Activated naive CD4-positive, alpha-beta T cell (primary cell): ENCODE measurements at places on chromosomes 3 and 15.
A peak's percentile ranks its signal among the peaks of the same experiment; 100 is the strongest.

GRCh38 chr15:69679623-69680228, 227.1 kb downstream of the RPLP1 start:
- DNase-seq, result no peak

DNA sequence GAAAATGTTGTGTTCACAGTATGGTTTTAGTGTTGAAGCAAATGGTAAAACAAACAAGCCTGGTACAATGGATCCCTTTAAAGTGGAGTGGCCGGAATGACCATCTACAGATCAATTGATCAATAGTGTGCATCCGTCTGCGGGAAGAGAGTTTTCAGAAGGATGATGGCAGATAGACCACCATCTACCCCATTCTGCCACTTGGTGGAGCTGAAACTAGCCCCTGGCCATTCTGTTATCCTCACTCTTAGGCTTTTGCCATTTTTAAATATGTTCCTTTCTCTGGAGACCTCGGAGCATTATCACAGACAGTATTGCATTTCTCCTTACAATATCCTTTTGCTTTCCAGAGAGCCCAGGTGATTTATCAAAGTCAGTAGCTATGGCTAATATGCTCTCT, 258.9 kb upstream of the CFAP20DC start:
- DNase-seq, result no peak

- no peak for DNase-seq
Measured at GRCh38 chr15:87947560-87947959, 309.0 kb downstream of the NTRK3 start.

DNA sequence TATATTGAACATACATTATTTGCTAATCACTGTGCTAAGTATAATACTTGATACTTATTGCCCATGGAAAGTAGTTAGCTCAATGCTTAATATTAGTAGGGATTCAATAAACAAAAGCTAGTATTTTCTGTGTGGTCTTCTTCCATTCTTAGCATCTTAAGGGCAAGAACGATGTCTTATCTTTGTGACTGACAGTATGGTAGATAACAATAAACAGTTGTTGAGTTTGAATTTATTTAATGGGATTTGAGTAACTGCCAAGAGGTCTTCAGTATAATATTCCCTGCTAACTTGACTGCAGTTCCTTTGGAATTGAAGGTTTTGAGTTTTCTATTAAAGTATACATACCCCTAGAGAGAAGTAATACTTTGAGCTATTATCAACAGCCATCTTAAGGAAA, 70.1 kb downstream of the ZNF609 start:
- no peak for DNase-seq

- no peak for DNase-seq
Measured at GRCh38 chr3:193899001-193899400, 236.9 kb upstream of the HES1 start.

DNA sequence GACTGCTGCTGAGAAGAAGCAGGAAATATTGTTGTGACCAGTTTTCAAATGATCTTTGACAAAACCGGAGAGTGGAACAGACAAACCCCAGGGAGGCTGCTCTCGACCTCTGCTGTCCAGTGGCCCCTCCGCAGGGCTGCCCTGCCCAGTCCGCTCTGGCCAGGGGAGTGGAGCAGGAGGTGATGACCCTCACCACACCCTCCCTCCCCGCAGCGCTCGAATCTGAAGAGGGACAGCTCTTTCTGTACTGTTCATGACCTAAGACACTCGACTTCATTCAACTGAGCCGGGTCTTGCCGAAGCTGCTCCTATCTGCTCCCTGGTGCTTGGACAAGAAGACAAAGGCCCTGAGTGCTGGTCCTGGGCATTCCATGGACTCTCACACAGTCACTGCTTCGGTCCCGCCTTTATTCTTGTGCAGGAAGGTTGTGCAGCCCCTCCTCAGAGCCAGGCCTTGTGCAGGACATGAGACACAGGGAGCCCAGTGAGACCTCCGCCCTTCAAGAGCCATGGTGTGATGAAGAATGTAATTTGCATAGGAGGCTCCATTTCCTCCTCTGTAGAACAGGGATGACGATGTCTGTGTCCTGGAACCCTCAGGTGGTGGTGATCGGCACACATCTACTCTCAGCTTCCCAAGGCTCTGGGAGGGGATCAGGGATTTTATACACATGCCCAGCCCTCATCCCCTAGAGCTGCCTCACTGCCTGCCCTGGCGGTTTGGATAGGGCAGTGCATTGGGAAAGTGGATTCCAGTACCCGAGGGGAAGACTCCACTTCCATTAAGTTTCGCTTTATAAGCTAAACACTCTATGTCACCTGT, 97.1 kb upstream of the PRR20G start:
- DNase-seq, result no peak

DNA sequence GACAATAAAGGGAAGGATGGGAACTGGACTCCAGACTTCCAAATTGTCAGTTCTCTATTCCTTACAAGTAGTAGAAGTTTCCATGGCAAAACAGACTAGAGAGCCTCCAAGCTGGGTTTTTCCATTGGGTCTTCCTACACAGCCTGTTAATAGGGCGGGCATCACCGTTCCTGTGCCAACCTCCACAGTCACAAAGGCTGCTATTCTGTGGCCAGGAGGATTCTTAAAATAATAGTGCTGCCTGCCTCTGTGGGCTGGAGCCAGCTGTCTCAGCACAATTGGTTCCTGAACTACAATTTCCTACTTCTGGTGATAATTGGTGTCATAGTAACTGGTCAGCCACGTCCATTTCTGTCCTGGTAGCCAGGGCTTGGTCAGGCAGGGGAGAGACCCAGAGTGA, 38.6 kb downstream of the LYZL4 start:
- DNase-seq, result no peak

DNA sequence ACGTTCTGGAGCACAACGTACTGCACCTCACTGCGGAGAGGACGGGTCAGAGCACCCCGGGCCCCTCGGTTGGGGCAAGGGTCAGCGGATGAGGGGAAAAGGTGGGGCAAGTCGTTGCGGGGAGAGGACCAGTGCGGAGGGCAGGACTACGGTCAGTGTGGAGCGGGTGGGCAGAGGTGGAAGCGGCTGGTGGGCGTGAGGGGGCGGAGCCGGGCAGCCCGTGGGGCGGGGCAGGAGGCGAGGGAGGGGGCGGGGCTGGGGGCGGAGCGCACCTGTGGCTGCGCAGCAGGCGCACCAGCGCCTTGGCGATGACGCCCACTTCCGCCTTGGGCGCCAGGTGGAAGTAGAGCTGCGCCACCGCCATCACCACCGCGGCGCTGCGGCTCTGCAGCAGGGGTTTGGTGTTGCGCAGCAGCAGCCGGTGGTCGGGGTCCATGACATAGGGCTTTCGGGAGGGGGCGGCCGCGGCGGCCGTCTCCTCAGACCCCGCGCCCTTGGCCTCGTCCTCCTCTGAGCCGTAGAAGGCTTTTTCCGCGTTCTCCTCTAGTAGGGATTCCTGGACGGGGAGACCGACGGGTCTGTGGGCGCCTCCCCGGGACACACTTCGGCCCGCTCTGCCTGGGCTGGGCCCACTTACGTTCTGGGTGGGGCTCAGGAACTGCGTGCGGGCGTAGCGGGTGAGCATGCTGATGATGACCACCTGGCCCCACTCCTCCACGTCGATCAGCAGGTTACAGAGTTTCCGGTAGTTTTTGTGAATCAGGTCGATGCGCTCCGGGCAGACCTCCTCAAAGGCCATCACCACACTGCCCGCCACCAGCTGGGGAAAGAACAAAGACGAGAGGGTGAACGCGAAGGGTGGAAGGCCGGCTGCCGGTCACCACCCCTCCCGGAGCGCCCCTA, 29.2 kb downstream of the AP3B2 start:
- peak; percentile 73 for DNase-seq

DNA sequence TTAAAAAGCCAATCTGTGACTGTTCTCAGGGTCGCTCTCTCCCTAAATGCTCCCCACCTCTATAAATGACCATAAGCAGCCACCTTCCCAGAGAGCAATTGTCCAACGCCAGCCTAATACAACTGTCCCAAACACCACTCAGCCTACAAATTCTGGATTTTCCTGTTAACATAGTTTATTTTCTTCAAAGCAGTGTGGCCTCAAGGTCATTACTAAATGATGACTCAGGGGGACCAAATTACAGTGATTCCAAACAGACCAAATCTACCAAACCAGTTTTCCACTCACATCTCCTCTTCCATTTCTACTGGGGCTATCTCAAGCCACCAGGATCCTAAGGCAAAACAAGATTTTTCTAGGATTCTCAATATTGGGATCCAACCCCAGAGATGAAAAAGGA, 22.5 kb downstream of the HEXA start:
- DNase-seq, result no peak

GRCh38 chr3:144470666-144471065, 499.0 kb downstream of the DIPK2A start:
- no peak for DNase-seq

GRCh38 chr3:114469070-114469469, 175.2 kb downstream of the TIGIT start:
- DNase-seq, result no peak

GRCh38 chr3:45994419-45995235, 997 bp downstream of the FYCO1 start:
- no peak for DNase-seq

GRCh38 chr3:18888370-18888769, 259.9 kb upstream of the KCNH8 start:
- no peak for DNase-seq

DNA sequence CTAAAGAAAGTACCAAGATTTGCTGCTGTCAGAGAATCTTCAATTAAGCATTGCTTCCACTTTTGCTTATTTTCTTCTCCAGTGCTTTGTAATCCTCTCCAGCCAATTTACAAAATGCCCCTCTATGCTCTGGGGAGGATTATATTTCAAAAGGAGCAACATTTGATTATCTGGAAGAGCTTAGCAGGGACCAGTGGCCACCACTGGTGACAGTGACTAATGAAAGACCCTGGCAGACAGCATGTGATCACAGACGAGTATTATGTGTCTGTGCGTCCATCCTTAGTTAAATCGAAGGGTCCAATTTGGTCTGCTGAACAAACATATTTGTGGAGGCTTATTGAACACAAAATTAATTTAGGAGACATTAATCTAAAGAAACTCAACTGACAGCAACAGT, 152.6 kb downstream of the ZNF621 start:
- no peak for DNase-seq

- no peak for DNase-seq
Measured at GRCh38 chr3:76585794-76586392, 454.0 kb upstream of the ROBO2 start.

GRCh38 chr3:102053375-102053989, 204.2 kb downstream of the NFKBIZ start:
- no peak for DNase-seq

DNA sequence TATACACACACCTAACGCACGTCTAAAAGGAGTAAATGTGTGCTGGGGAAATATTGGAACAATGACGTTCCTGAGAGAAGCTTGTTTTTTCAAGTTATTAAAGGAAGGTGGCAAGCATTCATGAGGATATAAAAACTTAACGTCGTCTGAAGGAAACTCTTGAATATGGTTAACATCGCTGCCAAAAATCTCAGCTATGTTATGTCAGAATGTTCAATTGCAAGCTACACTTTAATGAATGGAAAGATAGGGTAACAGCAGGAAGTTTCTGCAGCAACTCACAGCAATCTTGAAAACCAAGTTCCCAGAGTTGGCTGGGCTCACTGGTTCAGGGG, 54.3 kb upstream of the MEF2A start:
- DNase-seq, result no peak

GRCh38 chr15:31408724-31409123, 82.1 kb downstream of the KLF13 start:
- no peak for DNase-seq

GRCh38 chr3:27031476-27031875, 337.7 kb downstream of the NEK10 start:
- no peak for DNase-seq

DNA sequence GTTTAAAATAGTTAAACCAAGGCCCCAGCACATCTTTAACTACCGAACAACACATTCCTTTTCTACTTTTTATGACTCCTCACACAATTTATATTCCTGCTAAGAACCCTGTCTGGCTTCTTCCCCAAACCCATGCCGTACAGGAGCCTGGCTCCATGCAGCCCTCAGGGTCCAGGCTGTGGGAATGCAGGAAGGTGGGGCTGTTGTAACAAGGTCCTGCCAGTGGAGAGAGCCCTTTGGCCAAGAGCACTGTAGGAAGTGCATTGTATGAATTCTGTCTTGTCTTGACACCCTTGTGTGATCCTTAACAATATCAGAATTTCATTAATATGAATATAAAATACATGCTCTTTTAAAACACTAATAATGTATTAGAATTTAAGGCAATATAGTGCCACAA, 563.8 kb downstream of the TBL1XR1 start:
- DNase-seq, result no peak

DNA sequence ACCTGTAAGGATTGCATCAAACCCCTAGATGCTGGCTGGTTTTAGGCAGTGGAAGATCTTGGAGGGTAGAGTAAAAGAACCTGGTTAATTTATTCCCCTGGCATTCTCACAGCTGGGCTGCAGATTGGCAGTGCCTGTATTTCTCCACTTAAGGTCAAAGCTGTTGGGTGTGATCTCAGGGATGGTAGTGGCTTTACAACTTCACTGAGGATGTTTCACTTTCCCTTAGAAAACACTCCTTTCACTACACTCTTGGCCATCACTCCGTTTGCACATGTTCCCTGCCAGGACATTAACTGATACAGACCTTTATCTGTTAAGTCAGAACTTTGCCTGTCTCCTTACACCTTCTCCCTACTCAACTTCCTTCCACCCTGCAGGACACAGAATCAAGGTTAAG, 779.1 kb upstream of the SEMA6D start:
- DNase-seq, result no peak

GRCh38 chr3:120275618-120276017, 9.4 kb downstream of the GPR156 start:
- DNase-seq, result no peak

DNA sequence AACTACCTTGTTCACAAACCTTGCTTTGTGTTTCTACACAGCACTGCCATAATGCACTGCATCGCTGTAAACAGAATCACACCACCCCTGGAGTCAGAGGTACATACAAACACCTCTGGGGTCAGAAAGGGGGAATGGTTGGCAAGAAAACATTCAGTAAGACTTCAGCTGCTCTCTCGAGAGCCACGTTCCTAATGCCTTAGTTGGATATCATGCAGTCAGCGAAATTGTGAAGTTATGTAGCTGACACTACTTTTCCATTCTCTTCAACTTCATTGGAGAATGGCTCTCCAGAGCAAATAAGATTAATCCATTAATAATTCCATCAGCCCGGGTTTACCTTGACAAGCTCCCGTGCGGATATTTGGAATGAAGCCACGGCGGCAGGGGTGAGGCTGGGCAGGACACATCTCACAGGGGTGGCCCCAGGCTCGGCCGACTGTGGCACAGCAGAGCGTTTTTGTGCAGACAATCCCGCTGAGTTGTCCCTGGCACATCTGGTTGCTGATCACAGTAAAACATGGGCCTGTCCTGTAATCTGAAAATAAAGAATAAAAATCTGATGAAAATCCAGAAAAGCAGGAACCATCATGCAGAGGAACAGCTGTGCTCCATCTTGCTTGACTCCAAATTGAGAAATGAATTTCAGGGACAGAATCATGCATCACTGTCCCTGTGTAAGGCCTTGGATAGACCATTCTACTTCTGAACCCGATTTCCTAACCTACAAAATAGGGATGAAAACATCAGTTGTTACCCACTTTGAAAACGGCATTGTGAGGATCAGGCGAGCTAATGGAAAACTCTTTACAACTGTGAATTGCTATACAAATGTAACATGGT, 108.0 kb downstream of the FBN1 start:
- DNase-seq, result no peak

- no peak for DNase-seq
Measured at GRCh38 chr3:102332205-102332604, 102.6 kb upstream of the ZPLD1 start.

- DNase-seq, result no peak
Measured at GRCh38 chr3:70863049-70863448, 550.6 kb upstream of the MDFIC2 start.

- no peak for DNase-seq
Measured at GRCh38 chr3:121998030-121998580, 23.9 kb downstream of the ILDR1 start.
